NCI-H446 (cell line): ENCODE measurements at places on chromosomes 6 and 20.

DNA sequence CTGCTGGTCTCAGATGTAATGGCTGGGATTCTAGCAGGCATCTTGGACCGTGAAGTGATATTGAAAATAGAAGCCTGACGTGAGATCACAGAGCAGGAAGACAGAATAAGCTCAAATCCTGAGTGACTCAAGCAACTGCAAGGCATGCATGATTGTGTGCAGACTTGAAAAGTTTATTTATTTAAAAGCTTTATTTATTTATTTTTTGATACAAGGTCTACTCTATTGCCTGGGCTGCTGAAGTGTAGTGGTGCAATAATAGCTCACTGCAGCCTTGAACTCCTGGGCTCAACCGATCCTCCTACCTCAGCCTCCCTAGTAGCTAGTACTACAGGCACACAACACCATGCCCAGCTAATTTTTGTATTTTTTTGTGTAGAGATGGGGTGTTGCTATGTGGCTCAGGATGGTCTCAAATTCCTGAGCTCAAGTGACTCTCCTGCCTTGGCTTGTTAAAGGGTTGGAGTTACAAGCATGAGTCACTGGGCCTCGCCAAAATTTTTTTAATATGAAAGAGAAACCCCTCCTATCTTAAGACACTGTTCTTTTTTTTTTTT, 40.1 kb upstream of the RNF144B start:
- DNase-seq: no peak

GRCh38 chr6:135852746-135853145, 1.2 kb downstream of the PDE7B start:
- DNase-seq: no peak

DNA sequence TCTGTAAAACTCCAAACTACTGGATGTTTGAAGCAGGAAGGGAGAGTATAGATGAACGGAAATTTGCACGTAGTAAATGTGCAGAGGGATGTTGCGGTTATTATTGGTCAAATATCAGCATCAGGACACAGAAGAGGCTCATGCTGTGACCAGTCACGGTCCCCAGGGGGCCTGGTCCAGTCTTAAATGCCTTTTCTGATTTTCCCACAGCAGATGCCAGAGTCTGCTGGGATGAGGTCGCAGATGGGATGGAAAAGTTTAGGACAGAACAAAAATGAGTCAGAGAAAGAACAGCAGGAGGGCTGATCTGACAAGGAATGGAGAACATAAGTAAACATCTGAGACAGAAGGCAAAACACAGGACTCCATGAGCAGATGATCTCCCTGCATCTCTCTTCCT, 11.7 kb upstream of the SIRPG start:
- no peak for DNase-seq

- no peak for DNase-seq
Observed at GRCh38 chr20:49595811-49596561, 28.0 kb upstream of the PTGIS start.

GRCh38 chr20:51354191-51354768, 188.2 kb downstream of the NFATC2 start:
- DNase-seq: no peak
